ENCODE measurements at places on chromosomes 7 and 10.

- DNase-seq = peak; percentile 88
Observed at GRCh38 chr7:99392659-99393354, 15.6 kb downstream of the PDAP1 start.

DNA sequence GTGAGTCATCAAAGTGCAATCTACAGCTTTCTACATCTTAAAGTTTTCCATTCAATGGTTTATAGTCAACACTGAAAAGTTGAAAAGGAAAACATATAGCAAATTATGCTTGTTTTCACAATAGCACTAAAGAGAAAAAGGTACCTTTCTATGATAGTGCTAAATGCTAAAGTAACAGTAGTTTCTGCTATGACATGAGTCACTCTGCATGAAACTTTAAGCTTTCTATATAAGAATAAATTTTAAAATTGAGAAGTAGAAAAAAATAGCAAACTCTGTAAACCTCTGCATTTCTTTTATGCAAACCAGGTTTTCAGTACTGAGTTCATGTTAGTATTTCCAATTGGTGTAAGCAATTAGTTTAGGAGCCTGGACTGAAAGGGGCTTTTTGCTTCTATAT lies 31.2 kb upstream of the TMEM168 start:
- no peak for DNase-seq

GRCh38 chr10:119100434-119101238 lies 3.3 kb upstream of the DENND10 start:
- no peak for DNase-seq

DNA sequence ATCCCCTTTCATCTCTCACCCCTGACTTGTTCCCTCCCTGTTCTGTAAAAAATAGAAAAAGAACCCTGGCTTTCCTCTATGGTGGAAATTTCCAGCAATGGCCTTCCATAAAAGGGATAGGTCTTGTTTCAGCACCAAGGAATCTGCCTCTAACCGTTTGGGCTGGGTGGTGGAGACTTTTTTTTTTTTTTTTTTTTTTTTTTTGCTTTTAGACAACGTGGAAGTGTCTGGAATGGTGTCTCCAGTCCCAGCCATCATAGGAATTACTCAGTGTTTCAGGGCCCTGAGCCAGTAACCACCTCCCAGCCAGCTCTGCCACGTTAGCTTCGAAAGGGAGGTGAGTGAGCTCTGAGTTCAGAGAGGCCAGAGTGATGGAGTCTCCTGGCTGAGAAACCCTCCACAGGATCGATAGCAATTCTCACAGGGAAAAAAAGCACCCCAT lies 97.3 kb upstream of the COL1A2 start:
- DNase-seq = no peak

GRCh38 chr10:77109351-77109994 lies 528.1 kb downstream of the KCNMA1 start:
- no peak for DNase-seq

GRCh38 chr10:14186245-14186644 lies 144.5 kb downstream of the FRMD4A start:
- no peak for DNase-seq

GRCh38 chr10:14513123-14513522 lies 182.4 kb upstream of the FRMD4A start:
- DNase-seq = no peak

GRCh38 chr7:157795199-157795598 lies 458.4 kb downstream of the DNAJB6 start:
- DNase-seq = no peak

DNA sequence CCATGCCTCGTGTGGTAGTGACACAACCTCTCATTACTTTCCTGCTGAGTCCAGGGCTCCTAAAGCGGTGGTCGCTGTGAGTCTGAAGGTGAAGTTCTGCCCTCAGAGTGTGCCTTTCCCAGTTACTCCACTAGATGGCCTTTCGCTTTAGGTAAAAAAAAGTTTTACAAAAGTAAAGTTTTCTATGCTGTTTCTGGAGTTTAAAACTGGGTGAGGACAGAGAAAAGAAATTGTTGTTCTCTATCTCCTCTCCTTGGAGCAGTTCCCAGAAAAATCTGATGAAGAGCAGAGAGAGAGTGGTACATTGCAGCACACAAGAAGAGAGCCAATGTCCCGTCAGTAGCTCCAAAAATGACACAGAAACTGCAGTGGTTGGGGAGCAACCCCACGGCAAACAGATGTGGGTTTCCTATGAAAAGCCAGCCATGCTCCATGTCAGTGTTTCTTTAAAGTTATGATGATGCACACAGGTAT lies 257.1 kb downstream of the GLI3 start:
- no peak for DNase-seq

GRCh38 chr10:105534086-105534485 lies 893.0 kb downstream of the SORCS3 start:
- DNase-seq = no peak

- no peak for DNase-seq
Observed at GRCh38 chr7:85673876-85674275, 487.0 kb upstream of the SEMA3D start.

DNA sequence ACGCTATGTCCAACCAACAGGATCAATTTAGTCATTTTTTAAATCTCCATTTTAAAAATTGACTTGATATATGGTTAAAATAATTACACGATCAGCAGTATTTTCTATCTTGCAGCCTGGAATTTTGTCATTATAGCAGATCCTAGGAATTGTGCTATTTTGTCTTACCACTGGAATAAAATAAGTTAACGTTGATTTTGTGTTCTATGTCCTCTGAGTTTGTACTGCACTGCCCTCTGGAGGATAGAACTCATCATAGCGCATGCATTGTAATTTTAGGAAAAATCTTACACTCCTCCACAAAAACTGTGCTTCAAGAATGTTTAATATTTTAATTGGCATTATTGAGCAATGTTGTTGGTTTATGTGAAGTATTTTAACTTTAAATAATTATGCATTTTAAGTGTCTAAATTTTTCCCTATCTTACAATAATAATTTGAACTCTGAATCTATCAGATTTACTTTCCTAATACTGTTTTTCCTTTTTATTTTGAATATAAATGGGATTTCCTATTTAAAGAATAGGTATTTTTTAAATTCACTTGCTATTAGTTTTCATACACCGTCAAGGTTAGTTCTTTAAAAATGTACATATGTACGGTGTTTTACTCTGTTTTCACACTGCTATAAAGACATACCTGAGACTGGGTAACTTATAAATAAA lies 220.1 kb downstream of the PPP1R3A start:
- no peak for DNase-seq

GRCh38 chr7:15555381-15555859 lies 6.4 kb downstream of the AGMO start:
- DNase-seq = no peak

- DNase-seq = no peak
Observed at GRCh38 chr10:95544783-95545500, 16.2 kb downstream of the SORBS1 start.

DNA sequence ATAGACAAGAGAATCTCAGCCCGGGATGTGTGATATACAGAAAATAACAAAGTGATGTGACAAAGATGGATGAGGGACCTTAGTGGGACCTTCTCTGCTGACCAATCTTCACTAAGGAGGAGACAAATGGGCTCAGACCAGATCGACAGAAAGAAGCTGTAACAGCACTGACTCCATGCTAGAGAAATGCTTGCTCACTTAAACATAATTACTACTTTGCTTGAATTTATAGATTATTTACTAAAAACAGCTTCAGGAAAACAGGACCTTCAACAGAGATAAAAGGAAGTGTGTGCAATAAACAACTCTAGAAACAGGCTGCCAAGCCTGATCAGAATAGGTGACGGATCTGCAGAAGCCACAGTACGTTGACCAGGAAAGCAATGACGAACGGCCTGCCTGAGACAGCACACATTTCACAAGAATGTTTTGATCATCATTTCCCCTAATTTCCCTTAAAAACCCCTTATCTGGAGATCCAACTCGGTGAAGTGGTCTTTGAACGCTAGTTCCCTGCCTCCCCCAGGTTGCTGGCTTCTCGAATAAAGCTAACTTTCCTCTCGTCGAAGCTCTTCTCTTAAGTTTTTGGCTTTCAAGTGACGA lies 98.4 kb upstream of the STEAP1B start:
- DNase-seq = no peak

- DNase-seq = no peak
Observed at GRCh38 chr7:55241958-55242357, 123.2 kb upstream of the LANCL2 start.

DNA sequence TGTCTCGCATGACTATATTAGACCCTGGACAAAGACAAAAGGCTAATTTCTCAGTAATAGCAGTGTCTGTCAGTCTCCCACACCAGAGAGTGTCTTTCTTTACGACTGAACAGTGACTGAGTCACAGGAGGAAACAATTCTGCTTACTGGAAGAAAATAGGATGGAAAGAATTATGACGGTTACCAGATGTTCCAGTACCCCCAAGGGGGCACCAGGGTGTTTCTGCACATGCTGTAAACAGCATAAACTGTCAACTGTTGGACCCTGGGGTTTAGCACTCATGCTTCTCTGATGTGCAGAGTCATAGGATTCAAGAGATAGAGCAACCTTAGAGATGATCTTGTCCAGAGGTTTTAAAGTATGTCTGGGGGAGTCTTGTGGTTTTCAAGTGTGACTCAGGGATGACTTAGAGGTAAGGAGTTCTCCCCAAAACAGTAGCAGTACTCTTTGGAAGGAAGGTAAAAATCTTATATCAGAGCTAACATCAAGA lies 291.7 kb downstream of the THSD7A start:
- DNase-seq = no peak

DNA sequence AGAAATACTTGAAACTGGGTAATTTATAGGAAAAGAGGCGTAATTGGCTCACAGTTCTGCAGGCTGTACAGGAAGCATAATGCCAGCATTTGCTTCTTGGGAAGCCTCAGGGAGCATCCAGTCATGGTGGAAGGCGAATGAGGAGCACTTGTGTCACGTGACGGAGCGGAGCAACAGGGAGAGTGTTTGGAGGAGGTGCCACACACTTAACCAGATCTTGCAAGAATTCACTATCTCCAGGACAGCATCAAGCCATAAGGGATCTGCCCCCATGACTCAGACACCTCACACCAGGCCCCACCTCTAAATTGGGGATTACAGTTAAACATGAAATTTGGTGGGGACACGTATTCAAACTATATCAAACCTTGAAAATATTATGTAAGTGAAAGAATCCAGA lies 89.3 kb downstream of the WIPF3 start:
- DNase-seq = no peak

DNA sequence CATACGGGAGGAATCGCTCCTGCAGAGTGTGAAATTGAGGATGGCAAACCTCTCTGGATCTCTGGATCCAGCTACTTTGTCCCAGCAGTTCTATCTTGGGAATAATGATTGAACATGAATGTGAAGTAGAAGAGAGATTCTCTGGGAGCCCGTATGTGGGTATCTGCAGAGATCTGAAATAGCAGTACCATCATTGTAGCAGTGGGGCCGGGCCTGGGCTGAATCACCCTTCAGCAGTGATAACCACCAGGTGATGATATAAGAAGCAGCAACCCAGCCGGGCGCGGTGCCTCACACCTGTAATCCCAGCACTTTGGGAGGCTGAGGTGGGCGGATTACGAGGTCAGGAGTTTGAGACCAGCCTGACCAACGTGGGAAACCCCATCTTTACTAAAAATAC lies 51.9 kb downstream of the SKIDA1 start:
- DNase-seq = no peak

DNA sequence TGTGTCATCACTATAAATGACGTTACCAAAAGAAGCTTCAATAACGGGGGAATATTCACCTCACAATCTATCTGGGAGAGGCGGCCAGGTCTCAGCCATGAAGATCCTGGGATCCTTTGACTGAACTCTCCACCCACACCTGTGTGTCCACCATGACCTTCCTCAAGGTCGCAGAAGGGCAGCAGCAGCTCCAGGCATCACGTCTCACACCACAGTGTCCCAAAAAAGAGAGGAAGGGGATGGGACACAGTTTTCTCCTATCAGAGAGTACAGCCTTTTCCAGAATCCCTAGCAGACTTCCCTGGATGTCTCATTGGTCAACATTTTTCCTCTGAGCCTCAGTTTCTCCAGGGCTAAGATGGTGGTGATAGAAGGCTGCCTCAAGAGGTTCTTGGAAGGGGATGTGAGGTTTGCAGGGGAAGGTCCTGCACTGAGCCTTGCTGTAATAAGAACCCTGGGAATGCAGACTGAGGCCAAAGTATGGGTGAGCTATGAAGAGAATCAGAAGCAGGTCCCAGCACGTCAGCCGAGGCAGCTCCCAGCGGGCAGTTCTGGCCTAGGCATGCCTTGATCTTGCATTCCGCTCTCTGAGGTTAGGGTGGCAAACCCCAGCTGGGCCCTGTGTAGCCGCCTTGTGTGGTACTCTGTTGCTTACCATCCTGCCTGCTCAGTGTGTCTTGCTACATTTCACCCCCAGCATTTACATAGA lies 63.8 kb downstream of the COL26A1 start:
- no peak for DNase-seq

DNA sequence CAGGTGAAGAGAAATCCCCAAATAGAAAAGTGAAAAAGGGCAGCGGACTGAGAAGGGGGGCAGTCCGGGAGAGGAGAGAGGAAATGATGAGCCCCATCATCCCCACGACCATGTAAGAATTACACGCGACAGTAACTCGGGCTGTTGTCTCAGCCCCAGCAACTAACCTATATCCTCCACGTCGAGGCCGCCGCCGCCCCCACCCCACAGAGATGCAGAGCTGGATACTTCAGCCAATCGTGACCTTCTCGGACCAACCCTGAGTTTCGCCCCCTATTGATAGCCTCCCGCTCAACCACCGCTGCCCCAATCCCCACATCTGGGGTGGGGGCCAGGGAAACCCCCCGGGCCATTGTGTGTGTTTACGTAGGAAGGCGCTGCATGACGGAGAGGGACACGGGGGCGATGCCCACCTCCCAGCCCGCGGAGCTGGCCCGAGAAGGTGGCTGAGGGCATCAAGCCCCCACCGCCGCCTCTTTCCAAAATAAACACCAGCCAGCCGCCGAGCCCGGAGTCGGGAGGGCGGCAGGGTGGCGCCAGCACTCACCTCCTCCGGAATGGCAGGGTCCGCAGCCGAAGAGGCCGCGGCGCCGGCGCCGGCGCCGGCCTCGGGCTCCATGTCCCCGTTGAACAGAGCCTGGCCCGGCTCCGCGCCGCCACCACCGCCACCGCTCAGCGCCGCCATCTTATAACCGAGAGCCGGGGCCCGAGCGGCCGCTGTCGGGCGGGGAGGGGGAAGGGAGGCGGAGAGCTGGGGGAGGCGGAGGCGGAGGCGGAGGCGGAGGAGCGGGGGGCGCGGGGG lies 509 bp downstream of the BRAF start:
- peak; percentile 91 for DNase-seq

DNA sequence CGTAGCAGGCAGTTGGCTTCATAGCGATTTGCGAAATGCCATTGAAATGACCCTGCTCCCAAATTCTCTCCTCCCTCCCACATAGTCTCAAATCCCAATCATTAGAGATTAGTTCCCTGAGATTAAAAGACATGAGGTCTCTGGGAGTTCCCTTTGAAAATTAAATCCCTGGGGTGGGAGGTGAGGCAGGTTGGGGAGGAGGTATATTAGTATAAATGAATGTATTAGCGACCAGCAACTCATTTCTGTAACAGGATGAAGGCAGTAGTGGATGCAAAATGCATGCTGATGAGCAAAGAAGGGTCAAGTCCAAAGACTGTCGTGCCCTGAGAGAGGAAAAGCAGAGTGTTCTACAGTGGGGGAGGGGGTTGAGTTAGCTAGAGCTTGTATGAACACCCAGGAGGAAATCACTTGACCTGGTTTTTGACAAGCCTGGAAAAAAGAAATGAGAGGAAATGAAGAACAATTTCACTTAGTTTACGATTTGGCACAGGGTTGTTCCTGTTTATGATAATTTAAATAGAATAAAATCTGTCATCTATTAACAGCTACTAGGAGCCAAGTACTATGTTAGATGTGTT lies 79.6 kb upstream of the MTPN start:
- DNase-seq = no peak

Data from upper lobe of right lung (tissue), 1 donor.